ENCODE measurements at places on chromosomes 13 and 19.
A peak's percentile ranks its signal among the peaks of the same experiment; 100 is the strongest.

DNA sequence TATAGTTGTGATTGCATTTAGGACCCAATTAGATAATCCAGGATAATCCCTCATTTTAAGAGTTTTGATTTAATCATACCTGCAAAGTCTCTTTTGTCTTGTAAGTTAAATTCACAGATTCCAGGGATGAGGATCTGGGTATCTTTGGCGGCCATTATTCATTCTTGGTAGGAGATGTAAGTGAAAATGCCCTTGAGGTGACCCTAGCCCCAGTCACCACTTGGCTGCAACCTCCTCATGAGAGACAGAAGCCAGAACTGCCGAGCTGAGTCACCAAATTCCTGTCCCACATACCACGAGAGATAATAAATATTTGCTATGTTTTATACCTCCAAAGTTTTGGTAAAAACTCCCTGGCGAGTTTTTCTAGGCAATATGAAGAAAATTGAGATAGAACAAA, 389.4 kb downstream of the RFC3 start:
- no peak for DNase-seq

GRCh38 chr13:43470610-43471009, 316.2 kb downstream of the ENOX1 start:
- DNase-seq, result no peak

- no peak for DNase-seq
These were observed 8.3 kb downstream of the PIAS4 start for GRCh38 chr19:4015705-4016402.

GRCh38 chr19:42652021-42652420, 57.3 kb upstream of the CEACAM8 start:
- DNase-seq, result no peak

DNA sequence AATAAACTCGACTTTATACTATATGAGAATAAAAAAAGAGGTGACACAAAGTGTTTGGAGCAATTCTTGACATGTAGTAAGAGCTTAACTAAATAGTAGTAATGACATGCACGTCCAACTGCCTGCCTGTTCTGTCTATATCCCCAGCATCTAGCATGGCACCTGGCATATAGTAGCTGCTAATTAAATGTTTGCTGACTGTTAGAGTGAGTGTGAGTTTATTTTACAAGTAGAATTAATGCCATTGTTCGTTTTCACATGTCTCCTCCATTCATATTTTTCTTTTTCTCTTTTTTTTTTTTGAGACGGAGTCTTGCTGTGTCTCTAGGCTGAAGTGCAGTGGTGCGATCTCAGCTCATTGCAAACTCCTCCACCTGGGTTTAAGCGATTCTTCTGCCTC, 38.4 kb upstream of the RNF113B start:
- no peak for DNase-seq

- DNase-seq, result peak; percentile 88
These were observed 4.1 kb upstream of the CD79A start for GRCh38 chr19:41872775-41873647.

DNA sequence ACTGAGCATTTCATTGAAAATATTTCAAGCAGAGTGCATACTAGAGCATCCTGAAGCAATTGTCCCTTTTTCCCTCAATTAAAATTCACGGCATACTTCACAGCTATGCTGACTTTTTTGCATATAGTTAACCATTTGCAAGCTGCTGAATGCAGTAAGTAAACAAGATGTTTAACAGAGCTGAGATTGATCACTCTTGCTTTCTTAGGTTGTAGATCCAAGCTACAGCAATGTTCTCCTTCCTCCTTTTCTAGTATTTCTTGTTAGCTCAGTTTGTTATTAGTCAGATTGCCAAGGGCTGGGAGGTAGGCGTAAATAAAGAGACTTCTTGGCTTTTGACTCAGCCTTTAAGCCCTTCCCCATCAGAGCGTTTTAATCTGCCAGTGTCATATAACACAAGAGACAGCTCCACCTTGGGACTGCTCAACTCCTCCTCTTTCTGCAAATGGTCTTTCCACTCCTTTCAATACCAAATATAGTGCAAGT, at the start of gene SLITRK6:
SLITRK6 (minus strand) TSS at position 323 of the 486 bp plus-strand sequence. CDS start 2,911 bp downstream, outside the sequence.
- DNase-seq, result no peak

DNA sequence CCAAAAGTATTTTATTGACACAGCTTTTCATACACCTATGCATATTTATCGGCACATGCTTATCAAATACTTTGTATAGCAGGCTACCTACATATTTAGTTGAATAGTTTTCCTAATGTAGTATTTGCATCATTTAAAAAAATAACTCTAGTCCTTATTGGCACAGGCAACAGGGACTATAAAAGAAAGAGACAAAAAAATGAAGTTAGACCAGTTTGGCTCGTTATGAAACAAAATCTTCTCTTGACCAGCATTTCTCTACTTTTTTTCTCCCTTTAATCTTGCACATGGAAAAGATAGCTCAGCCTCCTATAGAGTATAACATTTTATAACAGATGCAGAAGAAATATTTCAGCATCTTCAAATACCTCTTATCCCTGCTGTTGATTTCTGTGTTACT, 794.8 kb upstream of the MIR17HG start:
- DNase-seq, result no peak

- no peak for DNase-seq
These were observed 39.1 kb upstream of the IL17D start for GRCh38 chr13:20664351-20664750.

DNA sequence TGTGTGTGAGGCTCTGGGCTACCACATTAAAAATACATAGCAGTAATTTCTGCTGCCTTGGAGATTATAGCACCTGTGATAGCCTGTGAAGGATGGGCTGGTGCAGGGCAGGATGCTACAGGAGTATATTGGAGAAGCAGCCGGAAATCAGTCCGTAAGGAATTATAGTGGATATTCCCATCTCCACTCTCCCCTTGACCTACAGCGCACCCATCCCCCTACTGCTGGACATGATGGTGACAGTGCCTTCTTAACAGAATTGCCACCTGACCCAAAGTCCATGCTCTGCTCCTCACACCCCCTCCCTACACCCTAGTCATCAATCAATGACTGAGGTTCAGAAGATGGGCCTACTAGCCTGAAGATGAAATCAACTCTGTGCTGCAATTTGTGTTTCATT, 376.0 kb downstream of the GPC5 start:
- DNase-seq, result no peak

DNA sequence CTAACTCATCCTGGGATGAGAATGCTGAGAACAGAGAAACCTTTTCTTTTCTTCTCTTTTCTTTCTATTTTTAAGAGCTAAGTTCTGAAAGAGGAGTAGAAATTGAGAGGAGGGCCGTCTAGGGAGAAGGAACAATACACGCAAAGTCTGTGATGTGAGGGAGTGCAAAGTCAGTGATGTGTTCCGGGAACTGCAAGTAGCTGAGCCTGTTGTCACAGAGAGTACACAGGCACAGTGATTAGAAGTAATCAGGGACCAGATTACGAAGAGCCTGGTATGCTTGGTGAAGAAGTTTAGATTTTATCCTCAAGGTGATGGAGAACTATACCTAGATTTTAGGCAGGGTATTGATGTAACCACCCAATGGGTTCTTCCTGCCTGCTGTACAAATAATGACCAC, 32.0 kb upstream of the CXCL17 start:
- no peak for DNase-seq

- no peak for DNase-seq
These were observed at the start of gene LYPD3 for GRCh38 chr19:43465468-43466120. Gene LYPD3 (minus strand): TSS chr19:43465608. CDS start chr19:43465571, 37 bp downstream.

GRCh38 chr13:25280396-25280795, 6.9 kb downstream of the MTMR6 start:
- DNase-seq, result no peak

DNA sequence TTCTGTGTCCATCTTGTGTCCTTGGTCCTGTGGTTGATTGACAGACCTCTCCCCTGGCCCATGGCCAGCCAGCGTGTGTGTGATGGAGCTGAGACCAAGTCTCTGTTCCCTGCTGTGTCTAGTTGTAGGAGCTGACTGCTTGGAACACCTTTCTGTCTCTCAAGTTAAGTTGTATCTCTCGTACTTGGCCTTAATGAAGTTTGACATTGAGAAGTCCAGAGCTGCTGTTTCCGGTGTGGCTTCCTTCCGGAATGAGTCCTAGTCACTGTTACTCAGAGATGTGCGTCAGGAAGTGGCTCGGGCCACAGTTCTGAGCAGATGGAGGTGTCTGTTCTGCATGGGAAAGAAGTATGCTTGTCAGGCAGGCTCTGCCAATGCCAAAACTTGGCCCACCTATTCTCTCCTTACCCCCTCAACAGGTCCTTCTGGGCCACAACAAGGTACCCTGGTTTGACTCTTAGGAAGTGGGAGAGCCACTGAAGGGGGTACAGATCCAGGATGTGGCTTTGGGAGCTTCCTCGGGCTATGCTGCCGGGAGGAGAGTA, 54.3 kb downstream of the GATAD2A start:
- DNase-seq, result peak; percentile 72

- DNase-seq, result no peak
These were observed 6.0 kb downstream of the KLK14 start for GRCh38 chr19:51076631-51077213.

DNA sequence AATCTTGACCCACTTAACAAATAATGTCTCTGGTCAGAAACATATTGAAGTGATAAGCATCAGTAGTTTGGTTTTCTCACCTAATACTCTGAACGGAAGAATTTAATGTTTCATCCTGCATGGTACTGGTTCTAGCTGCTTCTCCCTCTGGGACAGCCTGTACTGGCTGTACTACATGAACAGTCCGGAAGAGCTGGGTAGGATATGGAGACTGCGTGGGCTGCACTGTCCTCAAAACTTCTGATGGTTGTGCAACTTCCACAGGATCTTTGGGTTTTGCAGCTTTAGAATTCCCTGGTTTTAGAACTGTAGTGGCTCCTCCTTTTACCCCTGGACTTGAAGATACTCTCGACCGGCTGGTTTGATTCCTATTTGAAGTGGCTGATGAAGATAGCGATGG, 78.3 kb downstream of the ELF1 start:
- no peak for DNase-seq

DNA sequence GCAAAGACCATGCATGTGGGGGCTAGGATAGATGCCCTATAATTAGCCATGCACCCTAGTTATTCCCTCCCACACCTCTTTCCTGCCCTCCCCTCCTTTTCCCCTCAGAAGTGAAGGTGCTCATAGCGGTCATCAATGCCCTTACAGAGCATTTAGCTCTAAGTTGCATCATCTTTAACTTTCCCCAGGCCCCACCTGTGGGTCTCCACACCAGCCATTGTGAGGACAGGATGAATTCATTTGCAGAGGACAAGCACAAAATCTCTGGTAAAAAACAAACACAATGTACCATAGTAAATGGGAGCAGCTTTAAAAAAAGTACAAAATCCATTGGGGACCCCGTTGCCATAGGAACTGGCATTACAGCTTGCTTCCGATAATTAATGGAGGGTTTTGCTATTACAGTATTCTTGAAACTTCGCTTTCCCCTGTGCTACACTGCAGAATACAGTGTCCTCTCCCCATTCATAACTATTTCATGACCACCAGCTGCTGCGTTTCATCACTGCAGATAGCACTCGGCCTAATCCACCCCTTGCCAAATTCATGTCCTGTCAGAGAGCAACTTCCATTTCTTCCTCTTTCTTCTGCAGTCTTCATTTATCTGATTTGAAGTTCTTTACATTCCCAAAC, 110.5 kb downstream of the ZDHHC20 start:
- DNase-seq, result no peak

- DNase-seq, result no peak
These were observed 9.4 kb upstream of the CACNG6 start for GRCh38 chr19:53982001-53982451.

DNA sequence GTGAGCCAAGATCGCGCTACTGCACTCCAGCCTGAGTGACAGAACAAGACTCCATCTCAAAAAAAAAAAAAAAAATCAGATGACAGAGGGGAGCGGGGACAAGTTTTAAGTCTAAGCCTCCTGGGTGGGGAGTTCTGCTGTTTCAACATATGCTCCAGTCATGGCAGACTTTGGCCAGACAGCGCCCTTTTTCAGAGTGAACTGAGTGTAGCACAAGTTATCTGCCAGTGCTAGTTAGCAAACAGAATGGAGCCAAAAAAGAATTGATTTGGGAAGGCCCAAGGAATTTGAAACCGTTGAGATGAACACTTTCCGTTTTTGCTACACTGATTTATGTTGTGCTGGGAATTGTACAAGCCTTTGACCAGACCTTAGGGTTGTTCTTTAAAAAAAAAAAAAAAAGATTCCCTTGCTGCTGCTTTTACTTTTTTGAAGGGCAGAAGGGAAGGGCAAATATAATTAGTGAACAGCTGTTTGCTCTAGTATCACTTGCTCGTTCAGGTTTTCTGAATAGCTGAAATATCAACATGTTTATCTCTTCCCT, 5.7 kb downstream of the ACTN4 start:
- no peak for DNase-seq

GRCh38 chr13:71464686-71465085, 402.3 kb downstream of the DACH1 start:
- DNase-seq, result no peak

DNA sequence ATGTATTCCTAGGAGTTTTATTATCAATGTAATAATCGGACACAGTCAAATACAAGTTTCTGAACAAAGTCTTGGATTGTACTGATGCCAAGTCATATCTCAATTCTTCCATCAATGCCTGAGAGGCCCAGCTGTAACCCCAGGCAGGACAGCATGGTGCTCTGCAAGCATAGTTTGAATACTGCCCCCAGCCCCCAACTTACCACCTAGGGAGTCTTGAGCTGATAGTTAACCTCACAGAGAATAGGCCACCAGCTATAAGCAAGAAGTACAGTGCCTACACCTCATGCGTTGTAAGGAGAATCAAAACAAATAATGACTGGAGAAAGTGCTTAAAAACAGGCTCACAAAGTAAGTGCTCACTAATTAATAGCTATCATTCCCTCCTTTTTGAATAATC, 2.7 kb downstream of the PROSER1 start:
- DNase-seq, result no peak

- DNase-seq, result no peak
These were observed 692 bp upstream of the ZNF580 start for GRCh38 chr19:55640043-55640576.

DNA sequence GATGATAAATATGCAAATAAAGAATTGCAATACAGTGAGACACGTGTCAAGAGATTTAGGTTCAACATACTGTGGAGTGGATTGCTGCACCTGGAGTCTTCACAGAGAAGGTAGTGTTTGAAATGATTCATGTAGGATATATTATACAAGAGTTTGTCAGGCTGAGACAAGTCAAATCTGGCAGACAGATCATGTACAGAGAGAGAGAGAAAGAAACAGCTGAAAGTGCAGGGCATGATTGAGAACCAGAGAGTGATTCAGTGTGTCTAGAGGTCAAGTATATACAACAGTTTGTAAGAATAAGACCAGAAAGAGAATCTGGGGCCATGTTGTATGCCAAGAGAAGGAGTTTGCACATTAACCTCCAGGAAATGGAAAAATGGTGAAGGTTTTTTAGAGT, 2.1 kb upstream of the VWA8 start:
- no peak for DNase-seq
